ENCODE measurements at places on chromosomes 3 and 15.
A peak's percentile ranks its signal among the peaks of the same experiment; 100 is the strongest.

- DNase-seq, result no peak
Observed at GRCh38 chr3:23240171-23240785, 37.2 kb downstream of the UBE2E2 start.

- DNase-seq, result no peak
Observed at GRCh38 chr3:27219127-27219845, 149.9 kb downstream of the NEK10 start.

GRCh38 chr3:15682561-15683185 is 81.1 kb downstream of the BTD start:
- DNase-seq, result no peak

GRCh38 chr15:54150255-54150654 is 172.0 kb downstream of the UNC13C start:
- DNase-seq, result no peak

DNA sequence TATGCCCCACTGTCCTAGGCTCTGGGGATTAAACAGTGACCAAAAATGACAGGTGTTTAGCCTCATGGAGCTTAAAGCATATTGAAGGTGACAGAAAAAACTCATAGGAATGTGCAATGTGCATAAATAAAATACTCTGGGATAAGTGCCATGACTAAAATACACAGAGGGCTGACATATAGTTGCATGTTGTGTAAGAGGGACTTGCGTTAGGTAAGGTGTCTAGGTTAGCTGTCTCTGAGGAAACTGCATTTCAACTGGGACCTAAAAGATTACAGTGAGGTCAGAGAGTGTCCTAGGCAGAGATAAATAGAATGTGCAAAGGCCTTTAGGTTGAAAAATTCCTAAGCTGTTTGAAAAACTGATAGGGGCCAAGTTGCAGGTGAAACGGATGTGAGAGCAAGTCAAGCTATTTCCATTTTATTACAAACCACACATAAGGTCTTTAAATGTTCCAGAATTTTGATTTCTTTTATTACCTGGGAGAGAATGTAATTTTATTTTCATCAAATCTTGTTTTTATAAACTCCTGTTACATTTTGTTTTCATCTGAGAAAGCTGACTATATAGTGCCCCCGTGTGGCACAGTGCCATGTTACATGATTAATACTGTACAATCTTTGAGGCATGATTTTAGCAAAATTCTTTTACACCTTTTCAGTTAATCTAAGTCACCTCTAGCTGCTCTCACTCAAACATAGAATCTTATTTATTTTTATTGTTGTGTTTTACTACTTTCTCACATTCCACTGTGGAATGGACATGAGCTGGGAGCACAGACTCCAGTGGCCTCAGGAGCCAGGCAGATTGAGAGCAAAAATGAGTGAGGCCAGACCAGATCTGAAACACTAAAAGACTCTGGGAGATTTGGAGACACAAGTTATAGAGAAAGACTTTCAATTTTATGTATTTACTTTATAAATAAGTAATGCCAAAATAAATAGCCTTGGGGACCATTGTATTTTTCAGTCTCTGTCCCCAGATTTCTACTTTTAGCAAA is 259.6 kb upstream of the ZNF717 start:
- DNase-seq, result peak; percentile 36

DNA sequence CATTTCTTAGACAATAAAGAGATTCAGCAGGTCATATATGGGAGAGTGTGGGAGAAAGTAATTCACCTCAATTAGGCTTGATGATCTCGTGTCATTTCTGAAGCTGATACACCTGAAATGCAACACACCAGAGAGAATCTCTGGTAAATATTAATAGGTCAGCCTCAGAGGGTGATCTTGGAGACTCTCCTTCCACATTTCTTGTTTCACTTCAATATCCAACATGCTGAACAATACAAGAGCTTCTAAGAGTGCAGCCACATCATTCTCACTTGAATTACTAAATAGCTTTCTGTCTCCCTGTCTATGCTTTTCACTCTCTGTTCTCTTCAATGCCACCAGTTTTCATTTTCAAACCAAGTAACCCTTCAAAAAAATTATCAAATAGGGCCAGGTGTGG is 71.1 kb upstream of the GK5 start:
- DNase-seq, result no peak

GRCh38 chr3:183391460-183391859 is 37.0 kb downstream of the MCF2L2 start:
- DNase-seq, result no peak

DNA sequence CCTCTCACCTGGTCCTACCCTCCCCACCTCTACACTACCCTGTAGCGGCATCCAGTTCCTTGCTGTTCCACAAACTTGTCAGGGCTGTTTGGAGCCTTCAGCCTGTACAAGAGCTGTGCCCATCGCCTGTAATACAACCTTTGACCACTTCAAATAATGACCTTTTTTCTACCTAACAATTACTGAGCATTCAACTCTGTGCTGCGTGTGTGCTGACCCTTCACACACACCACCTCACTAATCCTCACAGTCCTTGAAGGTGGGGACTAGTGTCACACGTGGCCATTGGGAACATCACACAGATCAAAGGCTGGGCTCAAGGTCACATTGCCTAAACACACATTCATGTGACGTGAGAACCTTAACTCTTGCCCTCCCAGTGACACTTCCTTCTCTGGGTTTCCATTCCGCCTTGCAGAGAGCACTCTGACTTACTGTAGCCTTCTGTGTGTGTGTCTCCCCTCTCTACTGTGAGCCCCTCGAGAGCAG is 3.1 kb downstream of the C3orf20 start:
- DNase-seq, result no peak

DNA sequence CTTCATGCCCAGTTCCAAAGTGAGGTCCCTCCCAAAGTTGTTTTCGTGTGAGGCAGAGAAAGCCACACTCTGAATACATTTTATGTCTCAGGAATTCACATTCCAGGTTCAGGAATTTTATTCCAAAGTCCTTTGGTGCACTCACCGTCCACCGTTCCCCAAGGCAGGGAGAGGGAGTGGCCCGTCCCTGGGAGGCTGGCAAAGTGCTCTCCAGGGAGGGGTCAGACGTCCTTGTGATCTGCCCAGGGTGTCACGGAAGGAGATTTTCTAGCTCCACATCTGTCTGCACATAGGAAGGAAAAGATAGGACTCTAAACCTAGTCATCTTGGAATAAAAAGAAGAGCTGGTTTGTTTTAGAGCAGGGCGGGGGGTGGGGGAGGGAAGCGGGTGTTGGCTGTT is 47.9 kb downstream of the KLF13 start:
- no peak for DNase-seq

DNA sequence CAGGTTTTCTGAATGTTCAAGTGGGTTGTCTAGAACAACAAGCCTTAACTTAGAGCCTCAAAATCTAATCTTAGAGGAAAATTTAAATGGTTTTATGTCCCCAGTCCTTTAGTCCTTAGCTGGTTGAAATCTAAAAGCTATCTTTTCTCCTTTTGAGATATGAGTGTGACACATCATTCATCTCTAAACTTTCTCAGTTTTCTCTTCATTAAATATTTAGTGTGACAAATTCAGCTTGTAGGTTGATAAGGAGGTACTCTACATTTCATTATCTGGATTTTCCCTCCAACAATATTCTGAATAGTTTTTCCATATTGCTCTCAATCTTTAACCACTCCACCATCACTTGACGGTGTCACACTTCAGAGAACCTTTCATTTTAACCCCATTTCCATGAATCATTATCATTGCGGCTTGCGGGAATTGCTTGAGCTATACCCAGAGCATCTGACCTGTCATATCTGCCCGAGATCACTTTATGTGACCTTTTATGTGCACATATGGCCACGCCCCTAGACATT is 16.1 kb upstream of the ATP8B4 start:
- no peak for DNase-seq

DNA sequence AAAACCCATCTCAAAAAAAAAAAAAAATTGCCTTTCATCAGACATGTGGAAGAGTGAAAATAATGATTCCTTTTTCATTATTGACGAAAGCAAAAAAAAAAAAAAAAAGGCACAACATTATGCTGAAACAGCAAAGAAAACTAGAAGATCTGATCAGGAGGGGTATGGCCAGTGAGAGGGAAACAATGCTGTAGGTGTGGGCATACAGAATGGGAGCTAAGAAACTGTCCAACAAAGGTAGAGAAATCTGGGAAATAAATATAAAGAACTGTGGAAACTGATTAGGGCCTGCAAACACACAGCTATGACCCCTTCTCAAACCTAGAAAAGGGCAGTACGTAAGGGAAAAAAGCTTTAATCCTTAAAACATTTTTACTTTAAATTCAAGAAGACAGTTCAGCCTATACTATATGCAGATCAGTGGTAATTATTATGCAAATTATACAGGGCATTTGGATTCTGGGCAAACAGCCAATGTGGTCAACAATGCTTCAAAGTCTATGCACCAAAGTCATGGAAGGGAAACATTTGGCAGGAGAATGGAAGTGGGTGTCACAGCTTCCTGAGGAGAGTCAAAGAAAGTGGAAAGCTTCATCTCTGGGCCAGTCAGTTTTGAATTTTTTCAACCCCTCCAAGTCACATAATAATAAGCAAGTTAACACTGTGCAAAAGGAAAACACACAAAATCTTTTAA is 68.3 kb upstream of the SLC12A8 start:
- DNase-seq, result no peak

GRCh38 chr15:78638658-78639314 is 2.2 kb downstream of the CHRNB4 start:
- DNase-seq, result peak; percentile 47

- DNase-seq, result no peak
Observed at GRCh38 chr15:51621155-51621765, 1.3 kb downstream of the DMXL2 start.

DNA sequence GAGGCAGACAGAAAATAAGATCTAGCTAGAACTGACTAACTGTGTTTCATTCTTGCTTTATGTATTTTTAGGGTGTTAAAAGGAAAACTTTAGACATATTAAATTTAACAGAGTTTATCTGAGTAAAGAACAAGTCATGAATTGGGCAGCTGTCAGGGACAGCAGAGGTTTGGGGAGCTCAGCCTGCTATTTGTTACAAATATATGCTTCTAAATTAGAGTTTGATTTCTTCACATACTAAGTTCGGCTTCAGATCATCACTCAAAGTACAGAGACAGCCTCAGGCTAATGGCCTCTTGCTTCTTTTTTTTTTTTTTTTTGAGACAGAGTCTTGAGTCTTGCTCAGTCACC is 21.9 kb downstream of the EFCC1 start:
- DNase-seq, result no peak

- no peak for DNase-seq
Observed at GRCh38 chr3:186997473-186997939, 67.2 kb downstream of the ST6GAL1 start.

GRCh38 chr3:167930453-167930852 is 165.3 kb downstream of the GOLIM4 start:
- DNase-seq, result no peak

- peak; percentile 32 for DNase-seq
Observed at GRCh38 chr15:94414916-94415315, 183.6 kb downstream of the MCTP2 start.

DNA sequence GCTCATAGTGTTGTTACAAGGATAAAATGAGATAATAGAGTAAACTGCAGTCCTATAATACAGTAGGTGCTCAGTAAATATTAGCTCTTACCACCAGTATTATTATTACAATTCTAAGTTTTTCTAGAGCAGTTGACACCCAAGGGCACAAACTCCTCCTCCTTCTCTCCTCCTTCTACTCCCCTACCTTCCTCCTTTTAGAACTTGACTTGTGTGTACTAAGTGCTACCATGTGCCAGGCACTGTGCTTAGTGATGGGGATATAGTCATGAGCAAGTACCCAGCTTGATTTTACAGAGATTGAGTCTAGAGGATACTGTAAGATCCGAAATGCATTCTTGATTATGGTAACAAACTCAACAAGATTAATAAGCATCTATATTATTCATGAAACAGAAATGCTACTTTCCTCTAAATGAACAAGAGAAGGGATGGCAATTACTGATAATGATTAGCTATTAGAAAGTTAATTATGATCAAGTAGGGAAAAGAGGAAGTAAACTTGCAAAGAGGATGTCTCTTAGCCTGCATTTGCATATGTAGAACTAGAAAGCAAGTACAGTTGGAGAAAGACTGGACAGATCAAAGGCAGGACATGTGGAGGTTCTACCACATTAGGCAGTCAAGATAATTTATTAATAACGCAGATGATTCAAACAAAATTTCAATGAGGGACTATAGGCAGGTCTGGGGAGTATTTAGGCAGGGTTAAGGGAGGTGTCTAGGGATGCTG is 72.3 kb downstream of the CLDN11 start:
- no peak for DNase-seq

DNA sequence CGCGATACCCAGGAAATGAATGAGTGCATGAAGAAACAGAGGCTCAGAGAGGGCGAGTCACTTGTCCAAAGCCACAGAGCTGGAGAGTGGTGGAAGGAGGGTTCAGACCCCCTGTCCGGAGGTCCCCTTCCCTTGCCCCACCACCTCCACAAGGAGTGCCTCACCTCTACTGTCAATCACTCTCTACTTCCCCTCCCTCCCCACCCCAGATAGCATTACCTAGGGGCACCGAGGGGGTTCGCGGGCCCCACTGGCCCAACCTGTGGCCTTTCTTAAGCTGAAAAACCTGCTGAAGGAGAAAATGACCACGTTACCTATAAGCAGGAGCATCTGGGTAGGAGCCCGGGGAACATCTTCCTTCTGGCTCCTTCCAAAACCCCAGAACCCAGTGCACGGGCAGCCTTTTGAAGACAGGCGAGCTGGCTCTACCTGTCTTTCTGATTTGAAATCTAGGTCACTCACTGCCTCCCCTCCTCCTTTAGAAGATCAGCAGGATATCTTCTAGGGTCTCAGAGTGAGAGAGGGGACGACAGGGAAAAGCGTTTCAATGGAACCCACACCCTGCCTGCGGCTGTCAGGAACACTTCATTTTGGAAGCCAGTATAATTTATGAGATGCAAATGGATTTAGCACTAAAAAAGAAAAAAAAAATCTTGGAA is 89.9 kb upstream of the MEF2A start:
- no peak for DNase-seq

DNA sequence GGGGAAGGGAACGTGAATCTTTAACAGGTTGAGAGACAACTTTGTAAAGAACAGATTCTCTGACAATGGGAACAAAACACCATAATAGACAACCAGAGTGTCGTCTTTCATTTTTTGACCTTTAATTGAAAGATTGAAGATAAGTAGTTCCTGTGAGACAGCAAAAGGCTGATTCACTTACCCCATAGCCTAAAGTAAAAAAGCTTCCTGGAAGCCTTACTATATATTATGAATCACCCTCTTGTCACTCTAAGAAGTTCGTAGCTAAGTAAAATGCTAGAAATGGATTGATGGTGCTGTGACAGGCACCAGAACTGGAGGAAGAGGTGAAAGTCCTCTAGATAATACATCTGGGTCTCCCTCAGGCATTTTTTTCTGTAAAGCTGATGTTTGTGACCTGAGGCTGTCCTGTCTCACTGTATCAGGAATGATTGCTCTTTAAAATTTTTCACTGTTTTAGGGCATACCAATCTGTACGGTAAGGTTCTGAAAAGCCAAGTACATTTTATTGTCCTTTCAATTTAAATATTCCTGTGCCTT is 824.6 kb upstream of the SEMA6D start:
- no peak for DNase-seq

DNA sequence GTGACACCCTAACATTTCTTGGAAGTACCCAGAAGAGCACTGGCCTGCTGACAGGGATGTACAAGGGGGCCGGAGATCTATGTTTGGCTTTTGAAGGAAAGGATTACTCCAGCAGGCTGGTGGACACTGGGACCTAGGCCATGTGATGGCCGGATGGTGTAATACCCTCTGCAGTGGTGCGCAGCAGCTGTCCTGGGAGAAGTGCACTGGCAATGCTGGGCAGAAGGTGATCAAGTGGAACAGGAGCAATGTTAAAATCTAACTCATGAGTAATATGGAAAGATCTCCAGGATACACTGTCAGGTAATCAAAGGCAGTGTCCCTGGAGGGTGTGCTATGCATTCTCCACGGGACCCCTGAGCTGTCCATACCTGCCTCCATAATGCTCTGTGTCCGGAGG is 71.2 kb upstream of the POMGNT2 start:
- DNase-seq, result no peak
